Pancreas (tissue), 10 donors: ENCODE measurements at places on chromosomes 3 and 15. TPM values are rescaled to one million over a fixed set of nuclear protein-coding genes. Genes with fewer than 3 reads are reported as not detected.

The OCA2 gene
- 0.23 TPM for polyA plus RNA-seq

DNA sequence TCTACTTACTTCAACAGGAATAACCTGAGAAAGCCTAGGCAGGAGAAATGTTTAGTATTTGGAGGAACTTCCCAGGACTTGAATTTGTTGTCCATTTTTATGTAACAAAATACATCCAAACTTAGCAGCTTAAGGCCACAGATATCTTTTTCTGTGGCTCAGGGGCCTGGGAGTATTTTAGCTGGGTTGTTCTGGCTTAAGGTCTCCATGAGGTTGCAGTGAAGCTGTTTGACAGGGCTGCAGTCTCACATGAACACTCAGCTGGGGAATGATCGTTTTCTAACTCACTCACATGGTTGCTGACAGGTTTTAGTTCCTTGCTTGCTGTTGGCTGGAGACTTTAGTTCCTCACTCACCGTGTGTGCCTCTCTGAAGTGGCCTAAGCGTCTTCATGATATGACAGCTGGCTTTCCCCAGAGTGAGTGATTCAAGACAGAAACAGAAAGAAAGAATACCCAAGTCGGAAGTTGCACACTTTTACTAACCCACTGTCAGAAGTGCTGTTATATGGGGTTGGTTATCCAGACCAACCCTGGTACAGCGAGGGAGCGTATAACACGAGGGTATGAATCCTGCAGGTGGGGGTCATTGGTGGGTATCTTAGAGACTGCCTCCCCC, 229.7 kb upstream of the TBL1XR1 start:
- DNase-seq, result no peak

GRCh38 chr3:74119221-74119620, 494.5 kb upstream of the PDZRN3 start:
- no peak for DNase-seq

DNA sequence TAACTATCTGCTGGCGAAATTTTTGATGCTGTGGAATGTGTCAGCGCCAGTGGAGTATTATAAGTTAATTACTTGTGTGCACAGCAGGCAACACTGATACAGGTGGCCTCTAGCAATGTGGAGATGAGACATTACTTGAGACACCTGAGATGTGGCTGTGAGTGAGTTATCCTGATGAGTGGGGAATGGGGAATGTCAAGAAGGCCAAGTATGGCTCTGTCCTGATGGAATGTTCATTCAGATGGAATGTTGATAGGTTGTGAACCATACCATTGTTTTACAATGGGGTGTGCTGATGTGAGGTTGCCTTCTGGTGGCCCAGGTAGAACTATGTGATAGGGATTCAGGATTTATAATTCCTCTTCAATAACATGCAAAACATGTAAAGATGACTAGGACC, 404.8 kb downstream of the PTPRG start:
- DNase-seq, result no peak

GRCh38 chr15:92142242-92143232, 251.1 kb upstream of the ST8SIA2 start:
- no peak for DNase-seq

DNA sequence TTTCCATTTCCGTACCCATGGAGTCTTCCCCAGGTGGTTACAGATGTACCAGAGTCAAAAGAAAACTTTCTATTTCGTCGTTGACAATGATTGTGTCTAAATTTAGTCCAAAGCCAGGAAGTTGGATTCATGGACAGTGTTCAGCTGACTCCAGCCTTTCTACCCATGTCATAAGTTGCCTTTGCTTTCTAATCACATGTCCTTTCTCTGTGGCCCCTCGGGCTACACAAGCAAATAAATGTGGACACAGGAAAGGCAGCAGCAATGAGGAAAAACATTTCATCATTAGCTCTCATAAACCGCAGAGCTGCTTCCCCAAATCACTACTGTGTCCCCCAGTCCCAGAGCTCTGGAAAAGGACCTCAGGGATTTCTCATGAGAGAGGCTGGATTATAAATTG, 82.0 kb downstream of the USF3 start:
- no peak for DNase-seq

- DNase-seq, result peak; percentile 34
Measured at GRCh38 chr15:100918690-100919480, at the start of gene LRRK1. TSS of gene LRRK1 (plus strand) at chr15:100919357. CDS start at chr15:100924633, 5,276 bp downstream.

The NR2E3 gene
- 0.80 TPM for polyA plus RNA-seq

GRCh38 chr3:152213938-152214337, 54.8 kb upstream of the MBNL1 start:
- DNase-seq, result no peak

DNA sequence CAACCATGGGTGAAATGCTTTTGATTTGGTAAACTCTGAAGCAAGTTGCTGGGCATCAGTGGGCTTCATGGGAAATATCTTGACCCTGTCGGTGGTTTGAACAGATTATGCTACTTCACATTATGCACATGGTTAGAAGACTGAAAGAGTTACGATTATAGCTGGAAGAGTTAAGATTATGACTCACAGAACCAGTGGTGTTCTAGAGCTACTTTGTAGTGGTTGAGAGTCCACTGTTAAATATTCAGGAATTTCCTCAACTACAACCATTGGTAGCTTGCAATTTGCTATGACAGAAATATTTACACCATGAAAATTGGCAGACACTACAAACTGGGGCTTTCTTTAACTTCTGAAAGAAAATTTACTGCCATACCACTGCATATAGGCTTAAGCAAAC, 99.3 kb downstream of the GADL1 start:
- no peak for DNase-seq

GRCh38 chr3:8732413-8732812, 1.2 kb upstream of the CAV3 start:
- no peak for DNase-seq

The FBXW12 gene
- 2.7 TPM for polyA plus RNA-seq

DNA sequence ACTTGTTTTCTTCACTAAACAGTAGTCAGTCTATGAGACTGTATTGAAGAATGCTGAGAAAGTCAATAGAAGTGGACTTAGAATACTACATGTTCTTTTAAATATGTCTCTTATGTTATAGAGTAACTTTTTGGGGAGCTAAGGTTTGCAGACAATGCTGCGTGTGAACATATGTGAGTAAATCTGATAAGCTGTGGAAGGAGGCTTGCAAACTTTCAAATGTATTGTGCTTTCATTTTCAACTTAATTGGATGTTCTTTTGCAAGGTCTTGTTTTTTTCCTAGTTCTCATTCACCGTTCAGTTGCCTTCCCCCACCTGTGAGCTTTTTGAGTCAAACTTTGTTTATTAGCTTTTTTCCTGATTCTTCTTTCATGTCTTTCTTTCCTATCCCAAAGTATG, 176.2 kb downstream of the LPP start:
- no peak for DNase-seq

The EFCC1 gene
- 2.2 TPM for polyA plus RNA-seq

- no peak for DNase-seq
Measured at GRCh38 chr3:153574445-153574844, 412.4 kb downstream of the RAP2B start.
